ENCODE measurements at places on chromosomes 1 and 21. TPM values are rescaled to one million over a fixed set of nuclear protein-coding genes. Genes with fewer than 3 reads are reported as not detected.

Gene RYR2
- total RNA-seq: 0.13 TPM

Gene NBPF4
- 0.12 TPM for total RNA-seq

Gene TMOD4
- not detected for total RNA-seq

Gene KLHDC8A
- 0.47 TPM for total RNA-seq

Gene FAM177B
- total RNA-seq: not detected

Gene PTPRF
- 83.1 TPM for total RNA-seq

Gene RXRG
- not detected for total RNA-seq

Gene RUNX1
- total RNA-seq: 7.4 TPM
